NCI-H526 (cell line): ENCODE measurements at places on chromosomes 12 and 14.

DNA sequence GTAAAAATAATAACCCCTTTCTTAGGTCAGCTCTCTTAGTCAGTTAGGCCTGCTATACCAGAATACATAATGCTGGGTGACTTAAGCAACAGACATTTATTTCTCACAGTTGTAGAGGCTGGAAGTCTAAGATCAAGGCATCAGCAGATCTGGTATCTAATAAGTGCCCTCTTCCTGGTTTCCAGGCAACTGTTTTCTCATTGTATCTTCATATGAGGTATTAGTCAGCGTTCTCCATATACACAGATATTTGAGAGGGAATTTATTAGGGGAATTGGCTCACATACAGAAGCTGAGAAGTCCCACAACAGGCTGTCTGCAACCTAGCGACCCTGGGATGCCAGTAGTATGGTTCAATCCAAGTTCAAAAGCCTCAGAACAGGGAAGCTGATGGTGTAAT, 896.0 kb downstream of the GALC start:
- DNase-seq: no peak

DNA sequence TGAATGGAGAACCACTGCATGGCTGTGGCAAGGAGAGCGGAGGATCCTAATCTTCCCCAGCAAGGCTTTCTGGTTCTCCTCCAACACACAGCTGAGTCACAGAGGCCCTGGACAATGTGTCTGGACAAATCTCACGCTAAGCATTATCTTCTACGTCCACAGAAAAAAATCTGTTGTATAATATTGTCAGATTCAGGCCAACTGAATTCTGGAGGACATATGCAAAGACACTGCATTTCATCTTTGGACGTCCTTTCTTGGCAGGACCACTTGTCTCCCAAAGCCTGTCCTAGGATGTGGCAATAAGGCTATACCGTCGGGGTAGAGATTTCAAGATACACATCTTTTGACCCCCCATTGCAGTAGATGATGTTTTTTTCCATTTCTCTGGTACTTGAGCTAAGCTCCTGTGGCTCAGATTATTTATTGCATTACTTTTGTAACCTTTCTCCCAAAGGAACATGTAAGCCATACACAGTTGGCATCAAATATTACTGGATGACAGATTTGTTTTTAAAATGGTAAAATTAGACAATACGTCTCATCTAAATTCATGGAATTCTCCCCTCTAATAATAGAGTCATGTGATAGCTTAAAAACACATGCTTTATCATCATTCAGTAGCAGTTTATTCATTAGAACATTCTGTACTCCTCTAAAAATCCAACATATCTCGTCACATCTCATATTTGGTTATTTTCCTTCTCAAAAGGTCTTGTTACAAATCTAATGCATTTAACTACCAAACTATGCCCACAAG, 19.4 kb downstream of the LMO3 start:
- no peak for DNase-seq

DNA sequence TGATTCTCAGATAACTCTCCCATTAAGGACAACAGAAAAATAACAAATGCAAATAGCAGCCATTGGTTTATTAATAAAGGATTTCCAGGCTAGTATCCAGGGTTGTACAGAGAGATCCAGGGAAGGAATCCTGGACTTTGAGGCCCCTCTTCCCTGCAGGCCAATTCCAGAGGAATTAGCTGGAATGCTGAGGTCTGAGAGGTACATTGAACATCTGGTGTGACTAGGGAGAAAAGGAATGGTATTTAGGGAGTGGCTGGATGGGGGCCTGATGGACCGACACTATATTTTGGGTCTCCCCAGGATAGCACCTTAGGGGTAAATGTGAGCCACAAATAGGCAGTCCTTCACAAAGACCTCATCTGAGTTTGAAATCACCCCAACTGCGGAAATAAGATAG, 924.5 kb downstream of the AACS start:
- DNase-seq: no peak

GRCh38 chr12:112875608-112876007, 31.2 kb upstream of the OAS1 start:
- DNase-seq: no peak

DNA sequence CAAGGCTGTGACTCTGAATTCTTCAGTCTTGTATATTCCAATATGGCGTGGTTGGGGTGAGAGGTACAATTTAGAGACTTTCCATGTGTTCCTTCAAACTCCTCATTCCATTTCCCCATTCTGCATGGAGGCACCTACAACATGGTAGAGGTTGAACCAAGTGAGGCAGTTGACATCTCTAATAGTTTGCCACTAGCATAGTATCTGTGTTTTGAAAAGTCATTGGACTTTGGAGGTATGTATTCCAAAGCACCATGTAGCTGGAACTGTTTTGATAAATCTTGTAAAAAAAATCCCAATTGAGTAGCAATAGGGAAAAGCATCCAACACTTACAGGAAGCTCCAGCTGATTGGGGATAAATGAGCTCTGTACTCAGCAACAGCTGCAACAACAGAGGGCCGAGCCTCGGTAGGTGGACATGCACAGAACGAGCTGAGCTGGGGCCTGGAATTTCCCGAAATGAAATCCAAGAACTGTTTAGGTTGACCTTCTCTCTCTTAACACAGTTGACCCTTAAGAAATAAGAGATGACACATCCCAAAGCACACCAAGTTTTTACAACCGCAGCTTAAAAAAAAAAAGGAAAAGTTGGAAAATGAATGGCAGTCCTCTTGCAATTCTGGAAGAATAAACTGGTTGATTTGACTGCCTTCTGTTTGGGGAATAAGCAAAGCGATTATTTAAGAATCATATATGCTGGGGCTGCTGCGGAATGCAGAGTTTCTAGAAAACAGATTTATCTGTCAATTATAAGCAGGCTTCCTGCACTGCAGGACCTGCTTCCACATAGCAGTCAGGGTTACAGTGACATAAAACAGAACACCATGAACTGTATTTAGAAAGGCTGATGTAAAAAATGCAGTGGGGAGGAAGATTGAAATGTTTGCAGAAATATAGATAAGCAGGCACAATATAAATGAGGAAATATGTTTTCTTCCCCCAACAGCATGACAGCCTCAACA, 194.6 kb upstream of the KRR1 start:
- DNase-seq: no peak

DNA sequence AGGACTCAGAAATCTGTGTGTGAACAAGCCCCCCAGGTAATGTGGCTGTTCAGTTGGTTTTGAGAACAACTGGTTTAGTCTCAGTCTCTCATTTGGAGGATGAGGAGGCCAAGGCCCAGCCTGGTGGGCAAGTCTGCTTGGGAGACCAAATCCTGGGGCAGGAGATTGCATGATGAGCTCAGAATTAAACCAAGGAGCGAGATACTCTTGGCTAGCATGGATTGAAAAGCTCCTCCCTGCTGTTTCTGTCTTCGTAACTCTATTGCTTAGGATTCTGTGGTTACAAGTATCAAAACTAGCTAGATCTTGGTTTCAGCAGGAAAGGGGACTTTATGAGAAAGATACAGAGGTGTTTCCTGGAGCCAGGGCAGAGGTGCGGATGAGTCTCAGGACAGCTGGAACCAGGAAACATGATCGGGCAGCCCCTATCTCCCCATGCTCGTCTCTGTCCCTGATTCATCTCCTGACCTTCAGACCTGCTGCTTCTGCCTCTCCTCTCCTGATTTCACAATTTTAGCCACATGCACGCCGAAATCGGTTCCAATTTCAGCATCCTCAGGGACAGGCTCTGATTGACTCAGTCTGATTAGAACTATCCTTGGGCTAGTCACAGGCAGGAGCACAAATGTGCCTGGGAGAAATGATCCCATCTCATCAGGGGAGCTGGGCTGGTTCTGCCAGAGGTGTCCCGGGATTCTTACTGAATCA, 40.2 kb upstream of the RIN3 start:
- DNase-seq: no peak

GRCh38 chr14:104305511-104306449, 167.4 kb downstream of the KIF26A start:
- no peak for DNase-seq

DNA sequence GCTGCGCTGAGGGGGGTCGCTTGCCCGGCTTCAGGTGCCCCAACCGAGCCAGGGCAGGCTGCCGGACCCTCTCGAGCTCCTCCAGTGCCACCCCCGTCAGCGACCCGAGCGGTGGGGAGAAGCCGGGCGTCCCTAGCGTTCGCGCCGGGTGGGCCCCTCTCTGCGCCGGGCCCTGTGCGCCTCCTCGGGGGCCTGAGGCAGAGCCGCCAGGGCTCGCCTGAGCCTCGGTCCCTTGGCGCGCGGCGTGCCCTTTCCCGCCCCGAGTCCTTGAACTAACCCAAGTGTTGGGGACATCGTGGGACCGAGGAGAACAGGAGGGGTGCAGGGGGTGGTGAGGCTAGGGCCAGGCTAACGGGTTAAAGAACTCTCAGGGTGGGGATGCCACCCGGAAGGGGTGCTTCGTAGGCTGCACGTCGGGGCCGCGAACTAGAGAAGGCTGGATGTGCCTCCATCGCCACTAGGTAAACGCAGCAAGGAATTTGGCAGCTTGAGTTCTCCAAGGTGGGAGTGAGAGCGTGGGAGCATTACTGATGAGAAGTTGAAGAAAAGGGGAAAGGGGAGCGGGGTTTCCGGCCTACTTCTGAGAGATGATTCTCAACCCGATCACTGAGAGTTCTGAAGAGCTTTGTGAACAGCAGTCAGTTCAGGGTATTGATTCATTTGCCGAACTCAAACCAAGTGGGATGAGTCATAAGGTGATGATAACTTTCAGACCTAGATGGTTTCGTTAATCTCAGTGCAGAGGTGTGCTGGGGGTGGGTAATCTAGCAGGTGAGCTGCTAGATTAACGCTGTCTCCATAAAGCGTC, 618 bp downstream of the RNF34 start:
- no peak for DNase-seq

- peak; percentile 81 for DNase-seq
Observed at GRCh38 chr12:62799766-62800406, 135.1 kb downstream of the PPM1H start.

DNA sequence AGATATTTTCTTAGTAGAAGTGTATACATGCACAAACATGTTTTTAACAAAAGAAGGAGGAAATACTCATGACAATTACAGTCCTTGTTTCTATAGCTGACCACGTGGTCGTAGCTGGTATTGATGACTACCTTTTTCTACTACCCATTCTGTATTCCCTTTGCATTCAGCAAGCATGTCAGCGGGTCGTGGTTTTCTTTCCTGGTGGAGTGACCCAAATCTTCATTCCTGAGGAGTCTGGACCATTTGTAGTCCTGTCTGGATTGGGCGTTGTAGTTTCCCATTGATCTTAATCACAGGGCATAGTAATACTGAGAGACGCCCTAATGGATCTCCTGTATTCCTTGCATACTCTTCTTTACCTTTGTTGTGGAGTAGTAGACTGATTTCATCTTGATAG, 472.1 kb upstream of the RGS6 start:
- no peak for DNase-seq

- no peak for DNase-seq
Observed at GRCh38 chr12:78698747-78699146, 165.8 kb upstream of the SYT1 start.

- no peak for DNase-seq
Observed at GRCh38 chr12:106214571-106214970, 33.2 kb downstream of the CKAP4 start.

DNA sequence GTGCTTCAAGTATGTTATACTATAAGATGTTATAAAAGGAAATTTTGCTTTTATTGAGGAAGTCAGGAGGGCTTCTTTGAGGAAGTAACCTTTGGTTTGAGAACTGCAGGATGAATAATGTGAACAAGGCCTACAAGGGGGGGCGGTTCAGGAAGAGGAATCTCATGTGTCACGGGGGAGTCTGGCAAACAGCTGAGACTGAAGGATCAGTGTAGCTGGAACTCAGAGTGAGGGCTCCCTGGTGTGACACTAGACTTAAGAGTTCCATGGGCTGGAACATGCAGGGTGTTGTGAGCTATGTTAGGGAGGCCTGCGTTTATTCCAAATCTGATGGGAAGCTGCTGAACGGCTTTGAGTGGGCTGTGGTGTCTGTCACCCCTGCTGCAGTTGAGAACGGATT, 62.3 kb downstream of the UNC79 start:
- DNase-seq: no peak

DNA sequence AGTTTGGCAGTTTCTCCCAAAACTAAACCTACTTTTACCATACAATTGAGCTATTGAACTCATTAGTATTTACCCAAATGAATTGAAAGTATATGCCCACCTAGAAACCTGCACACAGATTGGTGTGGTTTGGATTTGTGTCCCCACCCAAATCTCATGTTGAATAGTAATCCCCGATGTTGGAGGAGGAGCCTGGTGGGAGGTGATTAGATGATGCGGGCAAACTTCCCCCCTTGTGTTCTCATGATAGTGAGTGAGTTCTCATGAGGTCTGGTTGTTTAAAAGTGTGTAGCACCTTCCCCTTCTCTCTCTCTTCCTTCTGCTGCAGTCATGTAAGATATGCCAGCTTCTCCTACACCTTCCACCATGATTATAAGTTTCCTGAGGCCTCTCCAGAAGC, 4.0 kb upstream of the KRT6C start:
- DNase-seq: no peak

DNA sequence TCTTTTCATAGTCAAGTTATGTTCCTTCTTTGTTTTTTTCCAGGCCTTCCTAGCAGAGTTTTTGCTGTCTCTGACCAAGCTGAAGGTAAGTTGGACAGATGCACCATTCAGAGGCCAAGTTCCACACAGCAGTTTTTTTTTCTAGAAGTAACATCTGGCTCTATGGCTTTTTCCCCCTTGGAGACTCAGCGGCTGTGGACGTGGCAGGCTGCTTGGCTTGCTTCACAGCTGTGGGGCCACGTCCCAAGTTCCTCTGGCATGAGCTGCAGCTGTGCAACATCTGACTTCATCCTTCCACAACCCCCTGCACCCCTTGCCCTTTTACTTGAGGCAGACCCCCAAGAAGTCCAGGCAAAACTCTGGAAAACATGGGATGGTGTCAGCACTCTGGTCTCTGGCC, 24.2 kb upstream of the RHOJ start:
- DNase-seq: no peak

DNA sequence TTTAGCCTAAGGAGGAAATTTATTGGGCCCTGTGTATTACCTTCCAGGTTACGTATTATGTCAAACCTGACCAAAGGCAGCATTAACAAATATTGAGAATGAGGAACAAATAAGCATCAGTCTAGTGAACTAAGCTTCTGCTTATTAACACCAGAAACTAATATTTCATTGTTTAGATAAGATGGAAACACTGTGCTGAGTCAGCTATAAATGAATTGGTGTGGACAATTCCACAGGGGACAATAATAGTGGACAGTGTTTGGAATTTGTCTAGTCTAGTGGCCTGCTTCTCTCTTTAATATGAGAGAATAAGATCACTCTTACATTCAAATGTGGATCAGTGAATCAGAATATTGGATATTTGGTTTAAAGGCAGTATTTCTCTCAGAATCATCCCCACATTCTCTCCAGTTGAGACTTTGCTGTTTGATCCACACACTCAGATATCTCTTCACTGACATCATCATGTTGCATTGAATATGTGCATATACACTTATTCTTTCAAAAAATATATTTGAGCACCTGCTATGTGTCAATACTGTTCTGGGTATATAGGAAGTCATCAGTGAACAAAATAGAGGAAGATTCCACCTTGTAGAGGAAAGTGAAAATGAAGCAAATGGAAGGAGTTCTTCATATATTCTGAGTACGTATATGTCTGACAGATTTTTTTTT, 136.3 kb downstream of the DIO2 start:
- no peak for DNase-seq

GRCh38 chr14:53955229-53955556, 1.4 kb downstream of the BMP4 start:
- DNase-seq: no peak

GRCh38 chr12:109926016-109926415, 25.9 kb downstream of the TCHP start:
- DNase-seq: no peak
